Activated naive CD8-positive, alpha-beta T cell treated with anti-CD3 and anti-CD28 coated beads, Interleukin-2, amount 10 ng/mL, durations not matched to agents 7 days and 5 days (primary cell): ENCODE measurements at places on chromosomes 2 and 18. TPM values are rescaled to one million over a fixed set of nuclear protein-coding genes. Genes with fewer than 3 reads are reported as not detected.

The HRH4 gene
- 0.22 TPM for total RNA-seq

The CCDC138 gene
- total RNA-seq, result 8.0 TPM

The SH2D6 gene
- total RNA-seq, result 1.4 TPM

DNA sequence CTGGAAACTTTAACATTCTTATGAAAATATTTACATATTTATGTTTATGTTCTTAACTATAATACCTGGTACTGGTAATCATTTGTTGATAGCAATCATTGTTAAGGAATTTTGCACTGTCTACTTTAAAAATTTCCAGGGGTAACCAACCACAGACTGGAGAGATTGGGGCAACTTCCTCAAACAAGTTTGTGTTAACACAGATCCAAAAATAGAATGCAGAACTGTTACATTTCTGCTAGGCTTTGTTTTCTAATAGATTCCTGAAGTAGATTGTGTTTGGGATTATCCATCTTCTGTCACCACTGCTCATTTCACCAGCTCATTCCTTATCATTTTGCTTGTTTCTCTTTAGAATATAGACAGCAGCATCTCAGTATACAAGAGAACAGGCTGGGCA, 23.7 kb downstream of the RNF125 start:
- peak overlapping the region; percentile 24 for H3K27ac ChIP-seq
- H3K36me3 ChIP-seq, result peaks cover 57% of the 10 kb centered on the region
- H3K27me3 ChIP-seq, result no peaks in the 10 kb centered on the region
- H3K4me3 ChIP-seq, result no peak overlapping the region

DNA sequence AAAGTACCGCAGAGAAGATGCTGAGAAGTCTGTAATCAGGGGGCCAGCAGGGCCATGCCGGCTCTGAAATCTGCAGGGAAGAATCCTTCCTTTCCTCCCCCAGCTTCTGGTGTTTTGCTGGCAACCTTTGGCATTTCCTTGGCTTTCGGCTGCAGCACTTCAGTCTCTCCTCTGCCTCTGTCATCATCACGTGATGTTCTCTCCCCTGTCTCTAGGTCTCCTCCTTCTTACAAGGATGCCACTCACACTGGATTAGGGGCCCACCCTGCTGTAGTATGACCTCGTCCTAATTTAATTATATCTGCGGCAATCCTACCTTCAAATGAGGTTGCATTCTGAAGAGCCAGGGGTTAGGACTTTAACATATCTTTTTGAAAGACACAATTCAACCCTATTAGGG, 13.8 kb upstream of the RAB12 start:
- H3K4me1 ChIP-seq, result no peaks in the 10 kb centered on the region
- no peak overlapping the region for H3K4me3 ChIP-seq
- no peak overlapping the region for H3K27ac ChIP-seq
- no peak for DNase-seq
- H3K27me3 ChIP-seq, result peaks cover 21% of the 10 kb centered on the region

GRCh38 chr18:44246001-44246400, 434.7 kb upstream of the SETBP1 start:
- no peaks in the 10 kb centered on the region for H3K4me1 ChIP-seq
- DNase-seq, result no peak
- no peak overlapping the region for H3K27ac ChIP-seq
- H3K27me3 ChIP-seq, result no peaks in the 10 kb centered on the region
- no peaks in the 10 kb centered on the region for H3K36me3 ChIP-seq

- no peaks in the 10 kb centered on the region for H3K4me1 ChIP-seq
- H3K4me3 ChIP-seq, result no peak overlapping the region
- no peak overlapping the region for H3K27ac ChIP-seq
- no peaks in the 10 kb centered on the region for H3K27me3 ChIP-seq
Observed at GRCh38 chr2:99278793-99279291, 22.2 kb downstream of the LYG1 start.

GRCh38 chr2:32377928-32378327, 21.1 kb downstream of the BIRC6 start:
- H3K27ac ChIP-seq, result no peak overlapping the region
- no peak for DNase-seq
- no peak overlapping the region for H3K4me3 ChIP-seq
- no peaks in the 10 kb centered on the region for H3K27me3 ChIP-seq

- no peaks in the 10 kb centered on the region for H3K4me1 ChIP-seq
- no peak for DNase-seq
- H3K36me3 ChIP-seq, result no peaks in the 10 kb centered on the region
- no peaks in the 10 kb centered on the region for H3K27me3 ChIP-seq
- no peak overlapping the region for H3K4me3 ChIP-seq
- H3K27ac ChIP-seq, result no peak overlapping the region
Observed at GRCh38 chr2:142075826-142076225, 55.0 kb downstream of the LRP1B start.

- no peak for DNase-seq
- no peaks in the 10 kb centered on the region for H3K27me3 ChIP-seq
- H3K4me3 ChIP-seq, result no peak overlapping the region
- H3K36me3 ChIP-seq, result peaks cover 4% of the 10 kb centered on the region
Observed at GRCh38 chr18:24459772-24460171, 665 bp upstream of the HRH4 start.

DNA sequence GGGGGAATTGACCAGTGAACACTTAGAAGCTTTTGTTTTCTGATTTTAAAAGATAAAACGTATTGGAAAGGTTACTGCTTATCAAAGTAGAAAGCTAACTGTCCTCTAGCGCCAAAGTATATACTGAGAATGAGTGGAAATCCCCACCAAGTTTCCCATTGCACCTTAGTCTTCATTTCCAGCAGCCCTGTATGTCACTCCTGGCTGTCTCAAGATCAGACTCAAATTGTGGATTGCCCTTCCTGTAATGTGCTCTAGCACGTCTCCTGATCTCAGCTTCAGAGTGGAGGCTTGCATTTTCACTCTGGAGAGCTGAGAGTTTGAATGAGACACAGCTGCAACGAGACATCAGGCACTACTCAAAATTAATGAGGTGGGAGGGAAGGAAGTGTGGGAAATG, 26.6 kb downstream of the MFF start:
- no peak overlapping the region for H3K4me3 ChIP-seq
- no peaks in the 10 kb centered on the region for H3K27me3 ChIP-seq
- DNase-seq, result no peak
- H3K4me1 ChIP-seq, result no peaks in the 10 kb centered on the region
- peaks cover 12% of the 10 kb centered on the region for H3K36me3 ChIP-seq

DNA sequence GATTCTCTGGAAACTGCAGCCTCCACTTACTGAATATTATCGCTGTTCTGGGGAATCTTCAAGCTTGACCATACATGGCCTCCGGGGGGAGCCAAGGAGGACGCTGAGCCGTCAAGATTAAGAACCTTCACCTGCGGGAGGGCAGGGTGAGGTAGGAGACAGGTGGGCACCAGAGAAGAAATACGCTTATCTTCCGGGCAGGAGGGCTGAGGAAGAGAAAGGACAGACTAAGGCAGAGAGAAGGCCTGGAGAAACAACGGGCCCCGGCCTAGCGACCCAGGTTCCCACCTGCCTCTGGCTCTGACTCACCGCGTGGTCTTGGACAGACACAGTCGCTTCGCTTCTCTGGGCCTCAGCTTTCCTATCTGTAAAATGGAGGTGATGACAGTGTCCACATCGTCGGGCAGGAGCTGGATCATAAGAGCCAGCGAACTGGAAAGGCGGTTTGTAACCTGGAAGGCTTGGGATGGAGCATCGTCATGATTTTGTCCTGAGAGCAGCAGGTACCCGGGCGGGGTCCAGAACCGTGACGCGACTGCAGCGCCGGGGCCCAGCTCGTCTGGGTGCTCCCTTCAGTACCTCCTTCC, 659 bp downstream of the ZNF142 start:
- H3K4me3 ChIP-seq, result peak overlapping the region; percentile 98
- H3K27me3 ChIP-seq, result no peaks in the 10 kb centered on the region
- H3K27ac ChIP-seq, result peak overlapping the region; percentile 96
